Renal pelvis (tissue), 12 donors: ENCODE measurements at places on chromosomes 7 and 10. TPM values are rescaled to one million over a fixed set of nuclear protein-coding genes. Genes with fewer than 3 reads are reported as not detected.

GRCh38 chr7:76216381-76217082 lies 14.8 kb downstream of the SRRM3 start:
- no peak for DNase-seq

THSD7A gene
- polyA plus RNA-seq, result 51.9 TPM

- no peak for DNase-seq
These were observed 5.3 kb downstream of the CLDN15 start for GRCh38 chr7:101232141-101232850.

TMEM270 gene
- polyA plus RNA-seq, result not detected

TMUB1 gene
- 45.2 TPM for polyA plus RNA-seq

DNA sequence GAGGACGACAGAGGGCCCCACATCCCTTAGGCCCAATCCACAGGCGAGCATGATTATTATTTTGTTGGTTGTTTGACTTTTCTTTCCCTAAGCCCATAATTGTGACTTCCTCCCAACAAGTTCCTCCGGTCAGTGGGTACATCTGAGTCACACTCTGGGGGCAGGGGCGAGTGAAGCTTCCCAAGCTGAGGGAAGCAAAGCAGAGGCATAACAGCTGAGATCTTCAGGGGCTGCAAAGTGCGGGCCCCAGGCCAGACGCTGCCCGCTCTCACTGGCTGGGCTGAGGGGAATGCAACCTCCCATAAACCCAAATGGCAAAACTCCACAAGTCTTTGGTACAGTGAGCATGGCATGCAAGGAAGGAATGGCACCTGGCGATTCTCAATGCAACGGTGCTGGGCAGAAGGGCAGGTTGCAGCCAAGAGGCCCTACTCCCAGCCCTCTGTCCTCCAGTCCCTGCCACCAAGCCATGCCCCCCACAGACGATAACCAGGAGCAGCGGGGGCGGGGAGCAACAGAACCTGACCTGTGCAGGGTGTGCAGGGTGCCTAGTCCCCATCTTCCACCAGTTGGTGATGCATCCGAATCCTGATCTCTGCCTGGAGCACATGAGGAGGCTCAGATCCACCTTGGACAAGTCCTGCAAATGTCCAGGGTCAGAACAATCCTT lies 25.3 kb downstream of the TNS3 start:
- no peak for DNase-seq

DNA sequence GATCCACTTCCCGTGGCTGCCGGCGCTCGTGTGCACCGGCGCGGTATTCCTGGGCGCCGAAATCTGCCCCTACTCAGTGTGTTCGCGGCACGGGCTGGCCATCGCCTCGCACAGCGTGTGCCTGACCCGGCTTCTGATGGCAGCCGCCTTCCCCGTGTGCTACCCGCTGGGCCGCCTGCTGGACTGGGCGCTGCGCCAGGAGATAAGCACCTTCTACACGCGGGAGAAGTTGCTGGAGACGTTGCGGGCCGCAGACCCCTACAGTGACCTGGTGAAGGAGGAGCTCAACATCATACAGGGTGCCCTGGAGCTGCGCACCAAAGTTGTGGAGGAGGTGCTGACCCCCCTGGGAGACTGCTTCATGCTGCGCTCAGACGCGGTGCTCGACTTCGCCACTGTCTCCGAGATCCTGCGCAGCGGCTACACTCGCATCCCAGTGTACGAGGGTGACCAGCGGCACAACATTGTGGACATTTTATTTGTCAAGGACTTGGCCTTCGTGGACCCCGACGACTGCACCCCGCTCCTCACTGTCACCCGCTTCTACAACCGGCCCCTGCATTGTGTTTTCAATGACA lies 1.3 kb downstream of the CNNM1 start:
- DNase-seq, result no peak

IDI2 gene
- polyA plus RNA-seq, result not detected

ATP6V0A4 gene
- 56.9 TPM for polyA plus RNA-seq

GRCh38 chr7:80729591-80730320 lies 91.3 kb downstream of the CD36 start:
- DNase-seq, result peak; percentile 20

- no peak for DNase-seq
These were observed 43.2 kb downstream of the SVIL start for GRCh38 chr10:29591651-29591968.

MUC3A gene
- polyA plus RNA-seq, result 0.59 TPM

FEZF1 gene
- polyA plus RNA-seq, result not detected

- DNase-seq, result no peak
These were observed 253.1 kb downstream of the PTEN start for GRCh38 chr10:88116481-88116880.

CARD11 gene
- polyA plus RNA-seq, result 1.9 TPM

GRCh38 chr10:6416892-6417512 lies 163.1 kb downstream of the PRKCQ start:
- peak; percentile 76 for DNase-seq

DNA sequence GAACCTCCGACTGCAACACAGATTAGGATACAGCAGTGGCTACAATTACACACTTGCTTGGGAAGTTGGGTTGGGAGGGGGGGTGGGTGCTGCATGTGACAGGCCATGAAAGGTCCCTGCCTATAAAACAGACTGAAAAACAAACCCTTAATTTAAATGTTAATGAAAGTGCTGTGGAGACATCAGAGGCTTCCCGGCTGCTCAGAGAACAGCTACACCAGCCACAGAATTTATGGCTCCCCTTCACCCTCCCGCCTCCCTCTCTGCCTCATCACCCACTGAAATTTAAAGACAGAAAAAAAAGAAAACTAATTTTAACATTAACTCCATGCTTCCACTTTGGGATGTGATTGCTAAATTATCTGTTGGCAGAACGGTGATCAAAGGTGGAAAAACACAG lies 34.7 kb downstream of the FBXW4 start:
- DNase-seq, result peak; percentile 73

DNA sequence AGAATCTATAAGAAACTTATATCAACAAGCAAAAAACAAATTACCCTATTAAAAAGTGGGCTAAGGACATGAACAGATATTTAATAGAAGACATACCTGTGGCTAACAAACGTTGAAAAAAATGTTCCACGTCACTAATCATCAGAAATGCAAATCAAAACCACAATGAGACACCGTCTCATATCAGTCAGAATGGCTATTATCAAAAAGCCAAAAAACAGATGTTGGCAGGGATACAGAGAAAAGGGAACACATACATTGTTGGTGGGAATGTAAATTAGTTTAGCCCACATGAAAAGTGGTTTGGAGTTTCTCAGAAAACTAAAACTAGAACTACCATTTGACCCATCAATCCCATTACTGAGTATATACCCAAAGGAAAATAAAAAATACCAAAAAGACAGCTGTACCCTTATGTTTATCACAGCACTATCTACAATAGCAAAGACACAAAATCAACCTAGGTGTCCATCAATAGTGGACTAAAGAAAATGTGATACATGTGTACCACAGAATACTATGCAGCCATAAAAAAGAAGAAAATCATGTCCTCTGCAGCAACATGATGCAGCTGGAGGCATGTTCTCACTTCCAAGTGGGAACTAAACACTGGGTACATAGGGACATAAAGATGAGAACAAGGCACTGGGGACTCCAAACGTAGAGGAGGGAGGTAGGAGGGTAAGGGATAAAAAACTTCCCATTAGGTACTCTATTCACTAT lies 83.8 kb upstream of the TMEM168 start:
- DNase-seq, result no peak

DNA sequence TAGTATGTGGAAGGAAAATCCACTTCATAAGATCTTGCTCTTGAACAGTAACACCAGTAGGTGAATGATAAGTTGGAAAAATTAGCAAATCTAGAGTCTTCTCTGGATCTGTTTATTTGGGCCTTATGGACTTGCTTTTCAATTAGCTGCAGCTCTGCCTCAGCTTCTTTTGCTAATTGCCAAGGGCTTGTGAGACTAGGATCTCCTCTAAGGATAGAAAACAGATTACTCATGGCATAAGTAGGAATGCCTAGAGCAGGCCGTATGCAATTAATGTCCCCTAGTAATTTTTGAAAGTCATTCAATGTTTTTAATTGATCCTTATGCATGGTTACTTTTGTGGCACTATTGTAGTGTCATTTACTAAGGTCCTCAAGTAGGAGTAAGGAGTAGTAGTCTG lies 36.5 kb upstream of the DDX50 start:
- DNase-seq, result no peak

OPALIN gene
- not detected for polyA plus RNA-seq

GRCh38 chr7:100884736-100885439 lies 4.6 kb downstream of the UFSP1 start:
- no peak for DNase-seq

- peak; percentile 0 for DNase-seq
These were observed 209.2 kb upstream of the FAM3C start for GRCh38 chr7:121605317-121605680.

DNA sequence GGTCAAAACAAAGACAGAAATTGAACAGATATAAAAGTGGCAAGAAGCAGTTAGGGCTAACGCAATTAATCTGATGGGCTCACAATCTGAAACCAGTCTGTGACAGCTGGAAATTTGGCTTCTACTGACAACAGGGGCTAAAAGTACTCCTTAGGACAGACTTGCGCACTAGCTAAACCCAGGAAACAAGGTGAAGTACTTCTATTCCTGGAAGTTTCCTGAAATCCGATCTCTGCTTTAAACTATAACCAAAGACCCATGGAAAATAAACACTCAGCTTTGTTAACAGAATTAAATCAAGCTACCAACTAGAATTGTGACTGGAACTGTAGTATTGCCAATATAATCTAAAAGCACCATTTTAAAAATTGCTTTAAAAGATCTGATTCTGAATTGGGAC lies 520.2 kb upstream of the ZWINT start:
- peak; percentile 15 for DNase-seq

- DNase-seq, result no peak
These were observed 335.9 kb downstream of the GFRA1 start for GRCh38 chr10:115936926-115937767.

DNA sequence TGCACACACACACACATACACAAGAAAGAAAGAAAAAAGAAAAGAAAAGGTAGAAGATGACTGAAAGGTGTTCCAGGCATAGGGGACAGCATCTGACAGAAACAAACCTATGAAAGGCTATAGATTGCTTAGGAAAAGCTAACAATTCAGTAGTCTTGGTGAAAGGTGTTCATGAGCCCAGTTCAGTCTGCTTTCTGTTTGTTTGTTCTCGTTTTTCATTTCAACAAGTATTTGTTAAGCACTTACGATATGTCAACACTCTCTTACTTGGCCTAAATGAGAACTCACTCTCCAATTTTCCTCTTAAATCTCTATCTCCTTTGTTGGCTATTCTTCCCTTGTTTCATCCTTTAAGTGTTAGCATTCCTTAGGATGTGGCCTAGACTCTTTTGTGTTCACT lies 133.2 kb downstream of the GRM8 start:
- no peak for DNase-seq

DNA sequence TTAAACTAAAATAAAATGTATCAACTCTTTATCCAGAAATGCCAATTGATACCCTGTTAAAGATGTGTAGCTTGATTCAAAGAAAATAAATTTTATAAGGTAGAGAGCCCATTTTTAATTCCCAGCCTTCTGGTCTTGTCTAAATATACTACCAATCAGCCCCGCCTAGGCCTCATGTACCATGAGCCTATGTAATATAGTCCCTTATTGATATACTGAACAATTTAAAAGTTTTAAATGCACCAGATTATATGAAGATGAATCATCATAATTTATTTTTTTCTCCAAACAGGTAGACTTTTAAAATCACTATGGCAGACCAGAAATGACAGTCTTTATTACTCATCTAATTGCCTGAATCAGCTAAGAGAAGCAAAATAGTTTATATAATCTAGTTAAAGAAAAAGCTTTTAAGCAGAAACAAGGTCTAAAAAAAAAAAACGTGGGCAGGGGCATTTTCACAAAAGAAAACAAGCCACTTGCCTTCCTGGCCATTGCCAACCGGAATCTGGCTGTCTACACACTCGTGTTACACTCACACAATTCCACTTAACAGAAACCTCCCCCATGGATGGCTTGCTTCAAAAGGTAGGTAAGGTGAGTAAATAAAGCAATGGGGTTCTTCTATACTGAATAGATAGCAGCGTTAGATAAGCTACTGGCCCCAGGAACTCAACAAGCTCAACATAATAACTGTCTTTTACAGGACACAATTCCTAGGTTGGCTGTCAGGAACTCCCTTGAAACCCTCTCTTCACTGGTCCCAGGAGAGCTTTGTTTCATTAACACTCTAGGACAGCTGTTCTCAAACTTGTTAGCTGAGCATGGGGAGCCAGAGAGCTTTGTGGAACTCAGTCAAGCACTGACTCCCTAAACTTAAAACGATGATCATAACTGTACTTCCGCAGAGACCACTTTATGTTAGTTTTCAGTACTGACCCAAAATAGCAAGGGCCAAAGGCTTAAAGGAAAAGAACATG lies 37.2 kb downstream of the RAPGEF5 start:
- no peak for DNase-seq

GRCh38 chr10:4865945-4866661 lies 40.1 kb downstream of the AKR1E2 start:
- no peak for DNase-seq

DNA sequence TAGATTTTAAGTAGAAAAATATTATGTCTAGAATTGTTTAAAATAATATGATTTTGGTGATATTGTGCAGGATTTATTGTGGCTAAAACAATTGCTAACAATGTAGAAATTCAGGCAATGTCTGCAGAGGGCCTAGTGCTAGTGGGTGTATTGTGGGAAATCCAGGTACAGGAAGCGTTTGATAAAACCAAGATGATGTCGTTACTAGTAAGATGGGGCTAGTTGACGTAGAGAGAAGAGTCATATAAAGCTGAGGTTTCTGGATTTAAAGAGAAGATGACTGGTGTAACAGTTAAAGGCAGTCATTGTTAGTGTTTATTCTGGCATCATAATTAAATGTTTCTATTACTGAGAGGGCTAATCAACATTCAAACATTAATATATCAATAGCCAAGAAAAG lies 43.5 kb downstream of the ADK start:
- DNase-seq, result no peak

C7orf57 gene
- 0.64 TPM for polyA plus RNA-seq

SRGN gene
- 14.5 TPM for polyA plus RNA-seq

GRCh38 chr7:111729483-111729882 lies 167.2 kb upstream of the IMMP2L start:
- DNase-seq, result no peak

GRCh38 chr10:77614778-77615625 lies 22.6 kb downstream of the KCNMA1 start:
- DNase-seq, result no peak

RBM20 gene
- polyA plus RNA-seq, result 4.5 TPM

DNA sequence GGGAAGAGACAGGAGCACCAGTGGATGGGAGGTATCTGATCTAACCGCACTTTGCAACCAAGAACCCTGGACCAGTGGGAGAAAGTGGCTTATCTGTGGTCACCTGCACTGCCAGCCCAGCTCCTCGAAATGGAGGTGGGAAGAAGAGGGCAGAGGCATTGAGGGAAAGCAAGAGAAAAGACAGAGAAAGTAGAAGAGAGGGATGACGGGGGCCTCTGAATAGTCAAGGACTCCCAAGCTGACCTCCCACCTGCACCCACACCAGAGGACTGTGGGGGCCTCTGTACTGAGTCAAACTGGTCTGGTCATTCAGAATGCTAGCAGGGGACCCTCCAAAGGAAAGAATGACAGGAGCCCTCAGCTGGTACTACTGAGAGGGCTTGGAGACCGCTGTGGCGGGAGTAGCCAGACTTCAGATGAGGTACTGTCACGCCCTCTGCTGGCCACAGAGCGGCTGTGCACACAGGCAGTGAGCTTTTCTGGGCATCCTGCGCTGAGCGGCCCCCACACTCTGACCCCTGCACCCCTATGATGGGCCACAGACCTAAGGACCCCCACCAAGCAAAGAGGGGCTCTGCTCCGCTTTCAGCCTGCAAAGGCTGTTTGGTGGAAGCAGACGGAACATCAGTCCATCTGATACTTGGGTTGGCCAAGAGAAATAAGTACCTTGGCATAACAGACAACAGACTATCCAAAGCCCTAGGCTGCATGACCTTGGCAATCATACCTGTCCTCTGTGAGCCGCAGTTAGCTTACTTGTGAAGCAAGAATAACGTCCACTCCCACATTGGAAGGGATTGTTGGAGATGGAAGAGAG lies 112.9 kb downstream of the COL13A1 start:
- peak; percentile 79 for DNase-seq
